ENCODE measurements at places on chromosomes 11 and 22.

- DNase-seq, result no peak
Measured at GRCh38 chr22:19341500-19341899, 50.0 kb upstream of the CLTCL1 start.

GRCh38 chr11:24683583-24683982 lies 186.7 kb downstream of the LUZP2 start:
- no peak for DNase-seq

DNA sequence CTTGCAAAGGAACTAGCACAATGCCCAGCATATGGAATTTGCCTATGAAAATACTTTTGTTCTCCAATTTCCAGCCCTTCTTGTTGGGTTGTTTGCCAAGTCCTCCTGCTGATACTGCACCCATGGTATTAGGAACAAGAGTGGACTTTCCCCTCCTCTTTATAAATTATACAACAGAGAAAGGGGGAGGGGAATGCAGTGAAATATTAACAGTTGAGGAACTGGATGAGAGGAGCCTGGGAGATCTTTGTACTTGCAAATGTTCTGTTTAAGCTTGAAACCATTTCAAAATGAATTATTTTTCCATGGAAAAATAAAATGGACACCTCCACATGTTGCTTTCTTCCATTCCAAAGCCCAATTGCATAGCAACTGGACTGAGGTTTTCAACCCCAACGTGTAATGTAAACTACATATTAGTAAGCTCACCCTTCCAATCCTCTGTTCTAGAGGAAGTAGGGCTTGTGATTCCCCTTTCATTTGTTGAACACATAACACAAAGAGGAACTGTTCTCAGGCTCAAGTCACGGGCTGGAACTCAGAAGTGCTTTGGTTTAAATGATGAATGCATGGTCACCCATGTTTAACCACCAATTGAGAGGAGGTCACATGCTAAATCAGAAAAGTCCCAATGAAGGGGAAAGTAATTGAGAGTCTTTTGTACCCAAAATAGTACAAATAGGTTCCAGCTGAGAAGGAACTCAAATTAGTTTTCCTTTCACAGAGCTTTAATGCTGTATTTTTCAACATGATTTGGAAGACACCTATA lies 66.2 kb upstream of the ZC3H12C start:
- no peak for DNase-seq

DNA sequence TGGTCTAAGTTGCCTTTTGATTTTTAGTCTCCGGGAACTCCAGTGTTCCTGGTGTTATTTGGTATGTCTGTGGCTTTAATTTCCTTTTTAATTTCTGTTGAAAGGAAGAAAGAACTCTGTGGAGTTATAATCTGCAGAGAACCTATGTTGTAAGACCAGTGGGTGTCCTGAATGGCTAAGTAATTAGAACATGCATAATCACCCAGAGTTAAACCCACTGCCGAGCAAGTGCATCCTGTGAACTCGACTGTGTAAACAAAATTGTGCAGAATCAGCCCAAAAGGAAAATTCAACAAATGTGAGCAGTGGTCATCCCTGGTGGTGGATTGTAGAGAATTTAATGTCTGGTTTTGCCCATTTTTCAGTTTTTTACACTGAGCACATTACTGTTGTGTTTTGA lies 162.5 kb downstream of the COMMD9 start:
- no peak for DNase-seq

GRCh38 chr11:82546661-82547557 lies 186.8 kb downstream of the FAM181B start:
- DNase-seq, result no peak

DNA sequence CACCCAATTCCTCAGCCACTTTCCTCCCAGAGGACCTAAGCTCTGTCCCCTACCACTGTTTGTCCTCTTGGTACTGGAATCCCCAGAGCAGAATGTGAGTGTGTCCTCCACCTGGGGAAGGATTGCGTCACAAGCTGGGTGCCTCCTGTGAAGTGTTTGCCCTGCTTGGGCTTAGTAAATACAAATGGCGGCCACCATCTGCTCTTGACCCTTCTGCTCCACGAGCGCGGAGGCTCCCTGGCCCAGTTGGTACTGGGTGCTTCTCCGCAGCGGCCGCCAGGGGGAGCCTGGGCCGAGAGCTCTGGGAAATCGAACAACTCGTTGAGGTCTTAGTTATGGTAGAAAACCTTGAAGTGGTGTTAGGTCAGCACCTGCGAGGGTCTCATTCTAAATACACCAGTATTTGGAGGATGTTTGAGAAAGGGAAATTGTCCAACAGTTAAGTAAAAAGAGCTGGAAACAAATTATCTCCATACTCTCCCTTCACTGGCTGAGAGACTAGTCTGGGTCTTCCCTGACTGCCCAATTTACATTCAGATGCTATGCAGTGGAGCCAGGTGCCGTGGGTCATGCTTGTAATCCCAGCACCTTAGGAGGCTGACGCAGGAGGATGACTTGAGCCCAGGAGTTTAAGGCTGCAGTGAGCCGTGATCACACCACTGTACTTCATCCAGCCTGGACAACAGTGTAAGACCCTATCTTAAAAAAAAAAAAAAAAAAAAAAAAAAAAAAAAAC lies 74.6 kb upstream of the TEAD1 start:
- DNase-seq, result peak; percentile 17

GRCh38 chr22:22576244-22576988 lies 17.4 kb upstream of the PRAME start:
- DNase-seq, result no peak

- no peak for DNase-seq
Measured at GRCh38 chr11:115928811-115929210, 424.6 kb upstream of the CADM1 start.

DNA sequence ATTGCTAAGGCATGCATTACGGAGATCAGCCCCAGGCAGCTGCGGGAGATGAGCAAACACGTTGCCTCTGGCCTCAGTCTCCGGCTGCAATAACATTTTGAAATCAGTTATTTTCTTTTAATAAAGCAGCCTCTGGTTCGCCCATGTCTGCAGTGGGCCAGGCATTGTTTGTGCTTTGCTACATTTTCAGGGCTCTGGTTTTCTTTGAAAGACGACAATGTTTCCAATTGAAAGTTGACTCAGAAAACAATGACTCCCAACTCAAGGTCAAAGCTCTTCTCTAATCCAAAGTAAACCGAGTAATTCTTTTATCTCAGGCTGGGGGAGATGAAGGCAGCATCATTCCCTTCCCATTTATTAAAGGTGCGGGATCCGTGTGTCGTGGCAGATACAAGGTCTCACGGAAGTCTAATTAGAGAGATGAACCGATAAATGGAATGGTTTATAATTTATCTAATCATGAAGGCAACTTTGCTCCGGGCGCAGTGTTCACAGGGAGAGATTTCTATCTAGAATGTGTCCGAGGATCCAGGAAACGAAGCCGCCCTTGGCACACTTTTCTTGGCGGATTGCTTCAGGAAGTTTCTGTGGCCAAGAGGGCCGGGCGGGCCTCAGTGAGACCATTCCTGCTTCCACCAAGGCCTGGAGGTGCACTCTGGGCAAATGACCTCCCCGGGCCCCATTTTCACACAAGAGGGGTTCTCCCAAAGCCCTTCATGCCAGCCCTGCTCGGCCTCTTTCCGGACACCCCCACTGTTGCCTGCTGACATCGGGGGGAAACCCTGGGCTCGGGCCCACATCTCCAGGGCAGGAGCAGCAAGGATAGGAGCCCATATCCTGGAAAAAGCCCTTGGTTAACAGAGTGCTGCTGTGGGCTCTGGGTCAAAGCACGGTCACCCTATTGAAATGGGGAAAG lies 811.4 kb downstream of the BRD1 start:
- DNase-seq, result no peak

DNA sequence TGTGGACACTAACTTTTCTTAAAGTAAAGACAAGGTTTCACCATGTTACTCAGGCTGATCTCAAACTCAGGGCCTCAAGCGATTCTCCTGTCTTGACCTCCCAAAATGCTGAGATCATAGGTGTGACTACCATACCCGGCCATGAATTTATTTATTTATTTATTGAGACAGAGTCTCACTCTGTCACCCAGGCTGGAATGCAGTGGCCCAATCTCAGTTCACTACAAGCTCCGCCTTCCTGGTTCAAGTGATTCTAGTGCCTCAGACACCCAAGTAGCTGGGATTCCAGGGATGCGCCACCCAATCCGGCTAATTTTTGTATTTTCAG lies 29.7 kb upstream of the PCF11 start:
- DNase-seq, result no peak

DNA sequence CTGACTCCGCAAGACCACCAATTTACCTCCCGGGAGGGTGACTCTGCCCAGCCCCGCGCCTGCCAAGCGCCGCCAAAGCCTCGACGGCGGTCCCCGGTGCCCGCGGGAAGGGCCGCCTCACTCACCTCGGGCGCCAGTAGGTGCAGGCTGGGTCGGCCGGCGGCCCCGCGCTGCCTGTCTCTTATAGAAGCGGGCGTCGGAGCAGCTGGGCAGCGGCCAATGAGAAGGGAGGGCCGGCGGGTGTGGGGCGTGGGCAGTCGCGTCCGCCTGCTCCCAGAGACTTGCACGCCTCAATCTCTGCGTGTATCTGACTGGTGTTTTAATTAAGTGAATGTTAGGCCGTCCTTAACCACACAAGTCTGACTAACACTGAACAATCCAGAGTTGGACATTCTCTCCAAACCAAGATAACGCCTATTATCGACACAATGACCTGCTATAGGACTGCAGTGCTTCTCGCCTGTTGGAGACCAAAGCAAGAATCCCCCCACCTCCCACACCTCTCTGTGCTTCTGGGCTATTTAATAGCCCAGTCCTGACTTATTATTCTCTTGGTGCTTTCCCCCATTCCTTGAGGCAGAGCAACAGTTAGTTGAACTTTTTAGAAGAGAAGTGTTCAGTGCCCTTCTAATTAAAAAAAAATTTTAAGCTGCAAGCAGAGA lies at the start of gene TPH1:
Gene TPH1, minus strand, starts transcription at position 154 of the 662 bp plus-strand sequence. CDS start 5,507 bp downstream, outside the sequence.
- no peak for DNase-seq
